ENCODE measurements at places on chromosomes 5 and 9. TPM values are rescaled to one million over a fixed set of nuclear protein-coding genes. Genes with fewer than 3 reads are reported as not detected.

DNA sequence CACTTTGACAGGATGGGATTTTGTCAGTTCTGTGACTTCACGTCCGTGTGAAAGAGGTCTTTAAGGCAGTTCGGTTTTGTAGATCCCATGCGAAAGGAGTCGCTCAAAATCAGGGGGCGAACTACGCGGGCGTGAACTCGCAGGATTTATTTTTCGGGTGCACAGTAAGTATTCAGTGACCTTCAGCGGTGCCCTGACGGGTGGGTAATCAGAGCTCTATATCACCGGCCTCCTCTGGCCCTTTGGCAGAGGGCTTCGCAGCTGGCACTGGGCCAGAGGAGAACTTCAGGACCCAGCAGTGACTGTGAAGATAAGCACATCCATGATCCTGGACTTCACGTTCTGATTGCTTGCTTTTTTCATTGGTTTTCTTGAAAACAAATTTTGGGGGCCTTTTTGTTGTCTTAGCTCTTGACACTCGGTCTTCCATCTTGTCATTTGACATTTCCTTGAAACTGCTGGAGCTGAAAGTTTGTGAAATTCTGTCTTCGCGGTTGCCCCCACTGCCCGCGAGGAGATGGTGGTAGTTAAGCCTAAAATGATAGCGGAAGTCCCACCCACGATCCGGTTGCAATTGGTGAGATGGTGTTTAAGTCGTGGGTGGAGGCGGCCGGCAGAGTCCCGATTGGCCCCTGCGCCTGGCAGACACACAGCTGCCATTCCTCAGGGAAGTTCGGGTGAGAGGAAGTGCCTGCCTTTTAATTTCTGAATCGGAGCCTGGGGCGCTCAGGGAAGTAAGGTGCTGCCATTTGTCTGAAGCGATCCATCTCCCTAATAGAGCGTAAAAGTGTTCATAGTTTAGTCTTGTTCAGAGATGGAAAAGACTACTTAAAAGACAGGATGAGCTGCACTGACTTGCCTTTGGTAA is at the start of gene FAM120AOS:
Gene FAM120AOS (minus strand): TSS at position 535 of the 868 bp plus-strand sequence. CDS start 872 bp downstream, outside the sequence.
- DNase-seq = peak; percentile 97

Gene NUTM2F
- total RNA-seq = not detected

DNA sequence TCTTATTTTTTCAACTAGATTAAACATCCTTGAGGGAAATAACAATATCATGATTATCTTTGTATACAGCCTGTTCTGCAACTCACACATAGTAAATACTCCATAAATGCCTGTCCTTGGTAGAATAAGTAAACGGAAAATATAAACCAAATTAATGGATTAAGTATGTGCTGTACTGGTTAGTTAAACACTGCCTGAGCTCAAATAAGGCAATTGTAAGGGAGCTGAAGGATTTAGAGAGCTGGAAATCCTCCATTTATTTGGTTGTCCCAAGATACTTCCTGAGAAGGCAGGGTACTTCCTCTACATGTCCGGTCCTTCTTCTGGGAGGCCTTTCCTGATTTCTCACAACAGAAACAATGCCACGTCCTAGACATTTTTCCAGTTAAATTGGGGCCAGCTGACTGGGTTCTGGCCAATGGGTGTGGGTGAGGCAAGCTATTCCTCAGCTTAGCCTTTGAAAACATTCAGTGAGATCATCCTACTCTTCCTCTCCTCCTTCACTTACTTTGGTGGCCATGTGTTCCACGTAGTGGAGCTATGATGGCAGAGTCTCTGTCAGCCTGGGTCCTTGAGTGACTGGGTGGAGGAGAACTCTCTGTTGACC is 8.5 kb upstream of the C1QTNF3 start:
- DNase-seq = no peak

DNA sequence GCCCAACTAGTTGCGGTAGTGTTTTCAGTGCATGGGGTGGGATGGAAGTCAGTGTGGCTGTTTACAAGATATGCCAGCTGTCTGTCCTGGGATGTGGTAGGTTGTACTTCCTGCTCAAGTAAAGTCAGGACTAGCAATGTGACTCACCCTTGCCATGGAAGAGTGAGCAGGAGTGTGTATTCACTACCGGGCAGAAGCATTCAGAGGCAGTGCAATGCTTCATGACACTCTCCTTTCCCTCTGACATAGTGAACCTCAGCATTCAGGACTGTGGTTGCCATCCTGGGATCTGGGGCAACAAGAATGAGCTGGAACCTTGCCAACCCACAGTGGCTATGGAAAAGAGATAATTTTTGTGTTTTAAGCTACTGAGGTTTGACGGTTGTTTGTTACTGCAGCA is 68.9 kb downstream of the BOD1 start:
- no peak for DNase-seq

DNA sequence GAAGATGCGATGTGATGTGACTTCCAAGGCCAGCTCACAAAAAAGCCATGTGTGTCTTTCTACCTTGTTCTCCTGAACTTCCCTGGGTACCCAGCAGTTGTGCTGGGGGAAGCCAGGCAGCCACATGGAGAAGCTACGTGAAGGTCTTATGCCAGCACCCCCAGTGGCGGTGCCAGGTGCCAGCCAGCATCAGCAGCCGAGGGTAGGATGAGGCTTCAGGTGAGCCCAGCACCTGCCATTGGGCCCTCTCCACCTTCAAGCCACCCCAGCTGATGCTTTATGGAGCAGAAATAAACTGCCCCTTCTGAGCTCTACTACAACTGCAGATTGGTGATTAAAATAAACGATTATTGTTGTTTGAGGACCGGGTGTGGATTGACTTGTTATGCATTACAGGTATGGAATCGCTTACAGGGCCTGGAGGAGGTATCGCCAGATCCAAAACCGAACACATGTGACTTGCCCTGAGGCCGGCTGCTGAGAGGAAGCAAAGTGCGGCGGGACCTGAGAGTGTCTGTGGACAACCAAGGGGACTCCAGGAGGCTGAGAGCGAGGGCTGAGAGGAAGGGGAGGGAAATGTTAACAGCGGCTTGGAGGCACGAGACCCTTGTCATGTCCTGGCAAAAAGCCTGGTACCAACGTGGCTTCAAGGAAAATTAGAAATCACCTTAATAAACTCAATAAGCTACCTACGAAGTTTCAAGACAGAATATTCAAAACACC is 36.0 kb upstream of the OLFM1 start:
- no peak for DNase-seq

Gene KCNN2
- total RNA-seq = 3.4 TPM

DNA sequence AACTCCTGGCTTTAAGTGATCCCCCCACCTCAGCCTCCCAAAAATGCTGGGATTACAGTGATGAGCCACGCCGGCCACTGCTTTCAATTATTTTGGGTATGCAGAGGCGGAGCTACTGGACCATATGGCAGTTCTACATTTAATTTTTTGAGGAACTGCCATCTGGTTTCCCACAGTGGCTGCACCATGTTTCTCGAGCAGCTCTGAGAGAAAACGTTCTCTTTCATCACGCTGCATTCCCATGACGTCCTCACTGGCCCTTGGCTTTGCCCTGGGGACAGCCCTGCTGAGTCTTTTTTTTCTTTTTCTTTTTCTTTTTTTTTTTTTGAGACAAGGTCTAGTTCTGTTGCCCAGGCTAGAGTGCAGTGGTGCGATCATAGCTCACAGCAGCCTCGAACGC is 35.5 kb upstream of the GRHPR start:
- DNase-seq = no peak

Gene KCNV2
- not detected for total RNA-seq

GRCh38 chr9:116506685-116507084 is 180.4 kb upstream of the TRIM32 start:
- no peak for DNase-seq

DNA sequence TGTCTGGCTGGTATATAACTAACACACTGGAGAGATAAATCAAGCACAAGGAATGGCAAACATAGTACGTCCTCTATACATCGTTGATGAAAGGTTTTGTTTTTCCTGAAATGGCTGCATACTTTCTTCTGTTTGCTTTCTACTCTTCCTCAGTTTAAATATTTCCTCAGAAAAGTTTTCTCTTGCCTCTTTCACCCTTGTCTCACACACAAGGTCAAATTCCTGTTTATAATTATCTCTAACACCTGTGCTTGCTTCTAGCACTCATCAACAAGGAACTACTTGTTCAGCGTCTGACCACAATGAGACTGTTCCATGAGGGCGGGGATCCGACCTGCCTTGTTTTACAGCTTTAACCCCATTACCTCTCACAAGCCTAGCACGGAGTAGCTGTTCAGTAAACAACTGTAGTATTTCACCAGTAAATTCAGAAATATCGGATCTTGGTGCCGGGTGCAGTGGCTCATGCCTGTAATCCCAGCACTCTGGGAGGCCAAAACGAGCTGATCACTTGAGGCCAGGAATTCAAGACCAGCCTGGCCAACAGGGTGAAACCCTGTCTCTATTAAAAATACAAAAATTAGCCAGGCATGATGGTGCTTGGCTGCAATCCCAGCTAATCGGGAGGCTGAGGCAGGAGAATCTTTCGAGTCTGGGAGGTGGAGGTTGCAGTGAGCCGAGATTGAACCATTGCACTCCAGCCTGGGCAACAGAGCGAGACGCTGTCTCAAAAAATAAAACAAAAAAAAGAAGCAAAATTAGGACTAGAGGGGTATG is 37.0 kb downstream of the NR6A1 start:
- no peak for DNase-seq

Gene ROR2
- total RNA-seq = 22.3 TPM

Gene PCDHA9
- total RNA-seq = 0.25 TPM

Gene PCDH12
- 3.2 TPM for total RNA-seq

Gene LSM11
- total RNA-seq = 3.9 TPM

DNA sequence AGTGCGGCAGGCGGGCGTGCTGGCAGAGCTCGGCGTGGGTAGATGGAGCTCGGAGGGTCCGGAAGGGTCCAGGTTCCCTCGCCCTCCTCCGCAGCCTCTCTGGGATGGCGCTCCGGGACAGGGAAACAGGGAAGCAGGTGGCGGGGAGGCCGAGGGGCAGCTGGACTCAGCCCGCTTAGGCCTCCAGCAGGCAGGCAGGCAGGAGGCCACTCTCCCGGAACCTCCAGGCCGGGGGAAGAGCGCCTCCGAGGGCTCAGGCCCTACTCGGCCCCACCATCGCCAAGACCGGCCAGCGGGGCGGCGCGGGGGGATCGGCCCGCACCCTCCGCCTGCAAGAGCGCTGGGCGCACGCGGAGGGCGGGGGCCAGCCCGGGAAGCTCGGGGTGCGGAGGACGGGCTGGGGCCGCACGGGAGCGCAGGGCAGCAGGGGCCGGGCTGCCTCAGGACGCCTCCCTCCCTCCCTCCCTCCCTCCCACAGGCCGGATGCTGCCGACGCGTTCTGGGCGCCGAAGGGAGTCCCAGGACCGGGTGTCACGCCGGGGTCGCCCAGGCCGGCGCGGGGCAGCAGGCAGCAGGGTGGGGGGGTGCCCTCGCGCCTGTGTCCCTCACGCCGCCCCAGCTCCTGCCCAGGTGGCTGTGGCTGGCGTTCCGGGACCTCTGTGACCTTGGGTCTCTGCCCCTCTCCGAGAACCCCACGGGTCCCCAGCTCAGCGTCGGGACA is 977 bp downstream of the MGAT4B start:
- DNase-seq = no peak

- no peak for DNase-seq
Observed at GRCh38 chr9:126650404-126651341, 36.9 kb downstream of the LMX1B start.

GRCh38 chr9:96061293-96061987 is 185.9 kb downstream of the ERCC6L2 start:
- no peak for DNase-seq

DNA sequence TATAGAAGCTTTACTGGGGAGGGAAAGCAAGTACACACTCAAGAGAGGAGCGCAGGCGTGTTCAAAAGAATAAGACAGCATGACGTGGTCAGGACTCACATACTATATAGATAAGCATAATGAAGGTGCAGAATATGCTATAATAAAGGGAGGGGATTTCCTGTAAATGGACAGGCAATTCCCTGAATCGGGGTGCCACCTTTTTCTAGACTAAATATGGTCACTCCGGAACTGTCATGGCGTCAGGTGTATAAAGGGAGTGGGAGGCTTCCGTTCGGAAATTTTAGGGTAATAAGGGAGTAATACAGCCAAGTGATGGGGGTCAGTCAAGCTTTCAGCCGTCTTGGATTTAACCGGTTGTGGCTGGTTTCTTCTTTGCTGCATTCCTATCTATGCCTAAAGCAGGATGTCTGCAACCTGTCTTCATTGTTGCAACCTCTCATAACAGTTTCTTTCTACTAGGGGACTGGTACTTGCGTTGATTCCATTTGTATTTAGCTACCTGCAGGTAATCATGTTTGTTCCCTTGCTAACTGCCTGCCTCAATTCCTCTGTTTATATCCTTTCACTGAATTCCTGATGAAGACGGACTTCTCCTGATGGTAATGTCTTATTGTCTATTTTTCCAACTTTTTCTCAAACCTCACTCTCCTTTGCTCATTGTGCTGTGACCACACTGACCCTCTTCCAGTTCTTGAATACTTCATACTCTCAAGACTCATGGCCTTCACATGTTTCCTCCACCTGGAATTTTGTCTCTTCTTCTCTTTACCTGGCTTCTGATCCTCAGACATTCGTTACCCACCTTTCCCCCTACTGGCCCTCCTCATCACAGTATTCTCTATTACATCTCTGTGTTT is 48.9 kb downstream of the PRR16 start:
- no peak for DNase-seq

DNA sequence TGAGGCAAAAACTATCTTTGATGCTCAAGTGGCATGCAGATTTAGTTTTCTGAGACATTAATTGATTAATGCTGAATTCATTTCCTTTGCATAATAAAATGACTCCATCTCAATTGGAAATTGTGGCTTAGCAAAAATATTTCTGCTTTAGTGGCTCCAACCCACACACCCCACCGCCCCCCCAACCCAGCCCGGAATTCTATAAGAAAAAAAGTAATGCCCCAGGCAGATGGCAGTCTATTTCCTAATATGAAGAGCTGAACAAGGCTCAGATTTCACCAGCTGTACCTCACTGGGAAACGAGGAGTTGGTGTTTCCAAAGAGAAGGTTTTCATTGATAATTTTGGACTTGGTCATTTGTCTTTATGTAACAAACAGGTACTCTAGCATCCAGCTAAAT is 182.1 kb downstream of the FBN2 start:
- no peak for DNase-seq

- DNase-seq = no peak
Observed at GRCh38 chr5:1180841-1181271, 20.5 kb upstream of the SLC6A19 start.

DNA sequence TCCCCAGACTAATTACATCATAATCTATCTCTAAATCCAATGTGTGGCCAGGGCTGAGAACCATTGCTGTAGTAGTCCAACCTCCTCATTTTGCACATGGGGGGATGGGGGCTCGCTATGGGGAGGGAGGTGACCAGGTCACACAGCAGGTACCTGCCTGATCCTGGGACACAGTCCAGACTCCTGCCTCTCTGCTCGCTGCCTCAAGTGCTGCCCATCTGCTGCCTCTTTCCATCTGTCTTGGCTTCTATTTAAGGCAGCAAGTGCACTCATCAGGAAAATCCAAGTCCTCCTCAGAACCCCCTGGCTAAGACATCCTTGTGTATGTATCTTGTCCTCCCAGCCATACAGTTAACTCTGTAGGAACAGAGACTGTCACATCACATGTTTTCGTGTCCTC is 57.7 kb upstream of the FRRS1L start:
- DNase-seq = no peak

- DNase-seq = no peak
Observed at GRCh38 chr5:125583321-125584139, 837.1 kb upstream of the ZNF608 start.

- no peak for DNase-seq
Observed at GRCh38 chr9:101366038-101366756, 18.6 kb downstream of the BAAT start.

- no peak for DNase-seq
Observed at GRCh38 chr5:21058289-21058688, 1070.3 kb upstream of the CDH18 start.

Gene BTNL3
- not detected for total RNA-seq

All from vagina (tissue), 2 donors.